Fibroblast of skin of left biceps (primary cell): ENCODE measurements at places on chromosomes 7 and 10.

DNA sequence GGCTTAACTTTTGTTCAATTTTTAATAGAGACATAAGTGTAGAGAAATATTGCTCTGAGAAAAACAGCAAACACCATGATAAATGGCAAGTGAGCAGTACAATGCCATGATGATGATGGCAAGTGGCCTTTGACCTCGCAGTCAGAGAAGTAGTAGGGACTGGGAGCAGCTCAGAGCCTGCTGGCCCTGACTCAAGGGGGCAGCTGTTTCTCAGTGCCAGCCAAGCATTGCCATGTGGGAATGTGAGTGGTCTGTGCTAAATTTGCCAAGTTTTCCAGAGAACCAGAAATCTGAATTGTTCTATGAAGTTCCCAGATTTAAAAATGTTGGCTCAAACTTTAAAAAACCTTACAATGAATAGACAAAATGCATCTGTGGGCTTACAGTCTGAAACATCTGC is 187.9 kb downstream of the BICC1 start:
- no peak for DNase-seq

DNA sequence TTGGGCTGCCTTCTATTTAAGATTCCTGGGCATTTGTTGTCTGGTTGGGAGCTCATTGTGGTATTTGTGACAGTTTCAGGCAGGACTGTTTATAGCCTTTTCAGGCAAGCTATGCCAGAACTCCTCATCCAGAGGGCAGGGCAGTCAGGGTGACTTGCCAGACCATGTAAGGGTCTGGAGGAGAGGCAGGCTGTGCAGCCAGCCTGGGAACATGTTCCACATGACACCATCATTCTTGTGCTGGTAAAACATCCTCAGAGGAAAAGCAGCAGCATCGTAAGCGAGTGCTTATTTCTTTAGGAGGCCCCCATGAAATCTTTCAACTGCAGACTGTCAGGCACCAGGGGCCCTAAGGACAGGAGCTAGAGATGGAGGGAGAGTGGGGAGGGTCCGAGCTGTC is 44.0 kb upstream of the SORBS1 start:
- DNase-seq, result no peak

- DNase-seq, result no peak
Measured at GRCh38 chr10:11236234-11236633, 218.6 kb downstream of the CELF2 start.

GRCh38 chr7:29306319-29306991 is 111.9 kb downstream of the CHN2 start:
- no peak for DNase-seq

DNA sequence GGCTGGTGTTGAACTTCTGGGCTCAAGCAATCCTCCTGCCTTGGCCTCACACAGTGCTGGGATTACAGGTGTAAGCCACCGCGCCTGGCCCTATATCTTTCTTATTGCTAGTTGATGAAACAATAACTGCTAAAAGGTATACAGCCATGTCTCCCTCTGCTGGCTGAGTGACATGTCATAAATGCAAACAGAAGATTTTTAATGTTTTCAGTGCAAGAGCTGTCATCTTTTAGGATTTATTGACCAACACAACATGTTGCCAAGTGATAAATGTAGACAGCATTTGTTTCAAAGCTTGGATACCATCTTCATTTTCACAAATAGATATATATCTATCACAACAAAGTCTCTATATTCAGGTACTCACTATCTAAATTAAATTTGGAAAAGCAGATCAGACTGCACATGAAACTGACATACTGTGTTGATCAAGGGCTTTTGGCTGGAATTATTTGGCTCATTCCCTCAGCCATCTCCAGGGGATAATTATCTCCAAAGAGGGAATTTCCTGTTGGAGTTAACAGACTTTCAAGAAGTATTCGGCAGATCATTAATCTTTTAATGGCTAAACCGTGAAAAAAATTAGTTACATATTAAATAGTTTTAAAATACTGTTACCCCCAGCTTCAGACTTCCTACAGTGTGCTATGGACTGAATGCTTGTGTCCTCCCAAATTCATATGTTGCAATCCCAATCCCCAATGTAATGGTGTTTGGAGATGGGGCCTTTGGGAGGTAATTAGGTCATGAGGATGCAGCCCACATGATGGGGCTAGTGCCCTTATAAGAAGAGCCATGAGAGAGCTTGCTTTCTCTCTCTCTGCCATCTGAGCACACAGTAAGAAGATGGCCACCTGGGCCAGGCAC is 41.3 kb upstream of the SRPK2 start:
- peak; percentile 79 for DNase-seq

DNA sequence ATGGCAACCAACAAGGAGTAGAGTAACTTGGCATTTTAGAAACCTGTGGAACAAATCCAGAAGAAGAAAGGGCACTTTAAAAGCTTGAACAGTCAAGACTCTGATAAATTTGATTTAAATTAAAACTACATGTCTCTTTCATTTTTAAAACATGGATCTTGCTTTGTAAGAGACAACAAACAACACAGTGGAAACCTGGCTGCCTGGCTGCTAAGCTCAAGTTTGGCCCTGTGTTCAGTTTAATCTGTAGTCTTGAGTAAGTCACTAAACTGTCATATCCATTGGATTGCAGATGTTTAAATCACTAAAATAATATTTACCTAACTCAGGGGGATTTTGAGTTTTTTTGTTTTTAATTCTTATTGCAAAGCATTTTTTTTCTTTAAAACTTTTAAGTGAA is 374.9 kb upstream of the SEMA3D start:
- no peak for DNase-seq

- DNase-seq, result no peak
Measured at GRCh38 chr7:133761443-133761842, 365.7 kb upstream of the LRGUK start.

GRCh38 chr10:79292026-79292766 is 55.1 kb upstream of the PPIF start:
- no peak for DNase-seq

DNA sequence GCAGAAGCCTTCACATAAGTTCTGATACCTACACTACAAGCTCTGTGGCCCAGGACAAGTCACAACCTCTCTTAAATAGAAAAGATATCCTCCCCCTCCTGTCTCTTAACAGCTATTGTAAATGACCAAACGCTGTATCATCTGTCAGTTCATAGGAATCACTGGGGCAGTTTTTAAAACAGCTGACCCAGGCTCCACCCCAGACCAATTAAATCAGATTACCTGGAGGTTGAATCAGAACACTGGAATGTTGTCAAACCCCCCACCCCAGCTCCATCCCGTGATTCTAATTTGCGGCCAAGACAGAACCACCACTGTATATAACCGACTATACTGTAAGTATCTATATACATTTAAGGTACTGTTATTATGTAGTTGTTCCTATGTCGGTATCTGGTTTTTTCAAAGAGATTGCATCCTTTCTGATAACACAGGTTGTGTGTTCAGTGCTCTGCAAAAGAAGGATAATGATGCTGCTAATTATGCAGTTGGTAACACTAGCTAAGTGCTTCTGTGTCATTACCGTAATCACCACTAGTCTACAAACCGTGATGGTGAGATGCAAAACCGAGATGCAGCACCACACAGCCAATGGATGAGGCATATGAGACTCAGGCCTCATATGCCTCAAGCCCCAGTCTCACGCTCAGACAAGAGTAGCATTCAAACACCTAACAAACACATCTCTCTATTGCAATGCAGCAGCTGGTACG is 47.4 kb downstream of the TNS3 start:
- DNase-seq, result no peak

DNA sequence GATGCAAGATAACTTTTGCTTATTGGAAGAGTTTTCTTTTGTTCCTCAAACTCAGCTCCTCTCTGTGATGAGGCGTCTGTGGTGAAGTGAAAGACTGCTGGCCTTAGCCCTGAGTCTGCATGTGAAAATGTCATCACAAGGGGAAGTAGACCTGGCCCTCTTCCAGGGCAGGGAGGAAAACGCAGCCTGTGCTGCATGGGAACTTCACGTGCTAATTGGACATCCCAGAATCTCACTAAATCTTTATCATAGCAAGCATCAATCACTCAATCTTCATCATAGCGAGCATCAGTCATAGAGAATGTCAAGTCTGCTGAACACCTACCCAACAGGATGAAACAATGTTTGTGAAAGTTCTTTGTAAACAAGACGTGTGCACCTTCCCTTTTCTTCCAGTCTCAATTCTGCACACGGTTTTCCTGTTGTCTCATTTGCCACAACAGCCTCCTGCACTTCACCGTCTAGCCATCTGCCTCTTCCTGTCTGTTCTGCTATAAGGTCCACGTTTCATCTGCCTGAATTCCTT is 314.6 kb downstream of the FRMD4A start:
- DNase-seq, result no peak
